A549 treated with RU486 at 1 μM for 4 hours (cell line): ENCODE measurements at places on chromosomes 13 and 19. TPM values are rescaled to one million over a fixed set of nuclear protein-coding genes. Genes with fewer than 3 reads are reported as not detected.

The ZNF112 gene
- 1.1 to 3.1 TPM (median 2.0 TPM) in 5 replicates for total RNA-seq

The UBE2L5 gene
- total RNA-seq = not detected in 5 replicates

The ZNF625 gene
- total RNA-seq = not detected in 5 replicates

The PLIN4 gene
- total RNA-seq = 0.42 to 0.61 TPM (median 0.51 TPM) in 5 replicates

The C19orf67 gene
- total RNA-seq = not detected in 5 replicates

The RFPL4AL1 gene
- total RNA-seq = not detected in 5 replicates

The NCR1 gene
- total RNA-seq = not detected in 5 replicates

The MIER2 gene
- 14.1 to 21.2 TPM (median 19.8 TPM) in 5 replicates for total RNA-seq
